ENCODE measurements at places on chromosomes 6 and 20.

- DNase-seq, result no peak
Measured at GRCh38 chr6:42503894-42504293, 52.2 kb upstream of the TRERF1 start.

- DNase-seq, result peak; percentile 42
Measured at GRCh38 chr6:27791182-27791943, 120.8 kb downstream of the OR2B2 start.

DNA sequence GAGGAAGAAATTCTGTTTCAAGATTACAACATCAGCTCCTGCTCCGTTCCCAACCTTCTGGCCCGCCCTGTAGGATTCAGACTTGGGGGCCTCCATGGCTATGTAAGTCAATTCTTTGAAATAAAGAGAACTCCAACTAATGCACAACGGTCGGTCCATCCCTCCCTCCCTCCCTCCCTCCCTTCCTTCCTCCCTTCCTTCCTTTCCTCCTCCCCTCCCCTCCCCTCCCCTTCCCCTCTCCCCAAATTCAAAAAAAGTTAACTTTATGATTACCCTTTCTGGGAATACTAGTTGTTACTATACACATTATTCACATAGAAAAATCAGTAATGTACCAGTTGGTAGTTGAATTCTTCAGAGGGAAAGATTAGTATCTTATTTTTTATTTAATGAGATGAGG lies 179.7 kb upstream of the AGPAT4 start:
- DNase-seq, result no peak

- DNase-seq, result no peak
Measured at GRCh38 chr20:9401371-9401770, 113.0 kb upstream of the LAMP5 start.
